ENCODE measurements at places on chromosomes 16 and 17.

- DNase-seq = no peak
Observed at GRCh38 chr16:4101421-4102219, 14.6 kb downstream of the ADCY9 start.

- no peak for DNase-seq
Observed at GRCh38 chr16:84879569-84880487, 60.0 kb downstream of the CRISPLD2 start.

DNA sequence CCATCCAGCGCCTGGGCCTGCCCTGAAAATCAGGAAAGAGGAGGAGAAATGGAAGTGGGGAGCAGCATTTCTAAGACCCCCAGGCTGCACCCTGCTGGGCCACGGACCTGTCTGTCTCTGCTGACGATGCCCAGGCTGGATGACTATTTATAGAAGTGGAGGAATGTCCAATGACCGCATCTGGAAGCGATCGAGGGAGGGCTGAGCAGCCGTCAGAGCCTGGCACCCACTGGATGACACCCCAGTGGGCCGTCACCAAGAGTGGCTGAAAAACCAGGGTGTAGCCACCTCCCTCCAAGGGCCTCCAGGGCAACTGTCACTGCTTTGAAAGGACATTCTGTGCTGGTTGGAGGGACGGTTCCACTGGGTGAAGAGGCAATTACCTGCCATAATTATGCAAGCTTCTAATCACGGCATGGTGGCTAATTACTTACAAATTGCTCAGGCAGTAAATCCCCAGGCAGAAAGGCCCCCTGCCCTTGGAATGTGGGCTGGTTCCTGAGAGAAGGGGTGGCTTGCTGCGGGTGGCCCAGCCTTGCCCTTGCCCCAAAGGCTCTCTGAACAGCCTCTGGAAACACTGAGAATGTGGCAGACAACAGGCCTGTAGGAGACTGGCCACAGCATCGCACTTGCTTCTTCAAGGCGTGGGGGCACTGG is 332.1 kb downstream of the C16orf95 start:
- no peak for DNase-seq

- DNase-seq = no peak
Observed at GRCh38 chr17:46175891-46176290, 17.3 kb downstream of the KANSL1 start.

DNA sequence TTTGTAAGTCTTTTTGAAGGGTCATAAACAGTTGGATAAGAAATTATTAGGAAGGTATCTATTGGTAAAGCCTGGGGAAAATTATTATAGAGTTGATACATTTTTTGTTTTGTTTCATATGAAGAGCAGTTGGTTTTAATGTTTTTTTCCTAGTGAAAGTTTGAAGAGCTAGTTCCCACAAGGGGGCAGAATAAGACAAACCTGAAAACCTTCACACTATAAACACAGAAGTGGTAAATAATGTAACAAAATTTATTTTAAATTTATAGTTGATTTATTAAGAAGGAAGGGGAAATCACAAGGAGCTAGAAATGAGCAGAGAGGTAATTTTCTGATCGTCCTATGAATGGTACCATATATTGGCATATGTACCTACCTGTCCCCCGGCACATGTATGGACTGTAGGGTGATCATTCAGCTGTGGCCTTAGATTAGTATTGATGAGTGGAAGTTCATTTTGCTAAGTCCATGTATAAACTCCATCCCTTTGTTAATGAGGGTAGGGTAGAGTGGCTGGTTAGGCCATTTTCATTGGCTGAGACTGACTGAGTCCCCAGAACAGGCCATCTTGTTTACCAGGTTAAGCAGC is 116.3 kb downstream of the TANC2 start:
- DNase-seq = peak; percentile 16

DNA sequence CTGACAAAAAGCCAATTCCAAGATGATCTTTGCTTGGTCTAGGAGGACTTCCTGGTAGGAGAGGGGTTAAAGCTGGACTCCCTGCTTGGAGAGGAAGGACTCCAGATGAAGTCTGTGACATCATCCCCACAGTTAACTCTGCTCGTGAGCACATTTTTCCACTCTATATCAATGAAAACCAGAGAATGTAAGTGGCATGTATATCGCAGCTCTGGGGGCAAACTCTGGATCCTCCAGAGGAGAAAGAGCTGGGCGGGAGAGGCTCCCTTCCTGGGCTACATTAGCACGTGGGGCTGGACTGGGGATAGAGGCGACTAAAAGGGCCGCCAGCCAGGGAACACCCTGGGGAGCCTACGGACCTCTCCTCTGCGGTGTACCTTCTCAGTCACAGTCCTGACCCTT is 34.1 kb downstream of the HIC1 start:
- DNase-seq = no peak

- no peak for DNase-seq
Observed at GRCh38 chr17:49162866-49163265, 30.3 kb downstream of the B4GALNT2 start.

DNA sequence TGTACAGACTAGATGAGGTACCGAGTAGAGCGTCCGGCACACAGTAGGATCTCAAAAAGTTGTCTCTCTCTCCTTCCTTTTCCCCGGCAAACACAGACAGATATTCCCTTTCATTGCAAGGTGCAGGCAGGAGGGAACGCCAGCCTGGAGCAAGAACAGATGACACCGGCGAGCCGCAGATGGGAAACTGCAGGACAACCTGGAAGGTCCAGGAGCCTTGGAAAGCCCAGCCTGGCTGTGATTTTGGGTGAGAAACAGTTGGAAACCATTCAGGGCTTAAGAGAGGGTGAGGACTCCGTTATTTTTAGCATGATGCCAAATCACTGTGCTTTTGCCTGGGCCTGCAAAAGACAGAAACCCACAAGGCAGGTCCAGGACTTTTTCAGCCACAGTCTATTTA is 7.3 kb downstream of the CDH11 start:
- no peak for DNase-seq

- peak; percentile 22 for DNase-seq
Observed at GRCh38 chr17:73480740-73481139, 163.5 kb downstream of the SDK2 start.

DNA sequence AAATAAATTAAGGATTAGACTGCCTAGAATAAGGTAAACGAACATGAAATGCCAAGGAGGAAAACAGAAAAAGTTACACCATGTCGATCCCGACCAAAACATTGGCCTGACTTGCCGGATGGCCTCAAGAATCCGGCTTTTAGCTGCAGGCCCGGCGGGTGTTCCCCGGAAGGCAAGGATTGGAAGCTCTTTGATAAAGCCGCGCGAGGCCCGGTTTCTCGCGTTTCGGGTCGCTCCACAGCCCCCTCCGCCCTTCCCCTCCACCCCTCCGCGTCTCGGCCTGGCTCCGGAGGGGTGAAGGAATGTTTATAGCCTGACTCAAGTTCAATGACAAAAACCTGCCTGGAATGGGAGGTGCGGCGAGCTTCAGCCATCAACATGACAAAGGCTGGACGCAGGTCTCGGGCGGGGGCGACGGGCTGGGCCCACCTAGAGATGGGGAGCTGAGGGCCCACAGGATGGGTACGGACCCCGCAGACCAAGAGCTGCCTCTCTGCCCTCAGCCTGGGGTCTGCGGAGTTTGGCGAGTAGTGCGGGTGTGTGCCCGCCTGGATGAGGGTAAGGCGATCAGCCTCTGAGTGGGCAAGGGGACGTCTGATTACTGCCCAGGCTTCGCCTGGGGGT is 2.6 kb downstream of the PRAC1 start:
- DNase-seq = no peak

DNA sequence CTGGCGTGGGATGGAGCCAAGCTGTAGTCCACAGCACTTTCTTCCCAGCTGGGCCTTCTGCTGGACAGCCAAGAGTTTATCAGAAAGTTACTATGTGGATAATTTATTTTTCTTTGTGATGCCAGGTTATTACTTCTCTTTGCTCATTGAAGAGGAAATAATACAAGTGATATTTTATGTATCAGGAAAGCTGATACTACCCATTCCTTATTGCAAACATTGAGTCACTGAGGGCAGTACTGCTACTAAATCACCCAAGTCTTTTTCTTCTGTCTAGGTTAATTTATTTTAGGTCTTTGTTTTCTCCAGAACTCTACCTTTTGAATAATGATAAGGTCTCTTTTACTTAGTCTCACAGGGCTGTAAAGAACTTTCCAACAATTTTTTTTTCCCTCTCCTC is 8.3 kb downstream of the NUP93 start:
- DNase-seq = no peak

GRCh38 chr17:2151358-2152033 is 96.6 kb downstream of the HIC1 start:
- DNase-seq = no peak

DNA sequence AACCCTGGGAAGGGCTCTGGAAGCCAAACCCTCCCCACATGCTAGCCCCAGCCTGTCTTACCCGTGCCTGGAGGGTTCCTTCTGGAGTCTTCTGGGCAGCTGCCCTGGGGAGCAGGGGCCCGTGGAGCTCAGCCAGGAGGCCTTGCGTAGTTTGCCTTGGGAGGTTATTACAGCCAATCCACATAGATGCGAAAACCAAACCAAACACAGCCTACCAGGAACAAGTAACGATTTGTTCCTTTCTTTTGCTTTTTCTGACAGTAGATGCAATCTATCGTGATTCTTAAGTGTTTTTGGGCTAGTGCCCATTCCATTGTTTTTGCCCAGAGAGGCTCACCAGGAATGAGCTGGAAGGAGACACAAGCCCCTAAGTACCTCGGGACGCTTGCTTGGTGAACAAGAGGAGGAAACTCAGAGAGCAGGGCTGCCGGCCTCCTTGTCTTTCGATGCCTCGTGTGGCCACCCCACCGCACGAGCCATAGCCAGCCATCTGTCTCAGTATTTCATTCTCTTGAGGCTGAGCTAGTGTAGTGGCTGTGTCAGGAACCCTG is 102.7 kb upstream of the NOL11 start:
- DNase-seq = peak; percentile 60

- no peak for DNase-seq
Observed at GRCh38 chr16:19236561-19237209, 48.8 kb upstream of the CLEC19A start.

GRCh38 chr17:73513426-73513825 is 130.8 kb downstream of the SDK2 start:
- no peak for DNase-seq

GRCh38 chr16:53224951-53225533 is 170.3 kb downstream of the CHD9 start:
- DNase-seq = no peak

DNA sequence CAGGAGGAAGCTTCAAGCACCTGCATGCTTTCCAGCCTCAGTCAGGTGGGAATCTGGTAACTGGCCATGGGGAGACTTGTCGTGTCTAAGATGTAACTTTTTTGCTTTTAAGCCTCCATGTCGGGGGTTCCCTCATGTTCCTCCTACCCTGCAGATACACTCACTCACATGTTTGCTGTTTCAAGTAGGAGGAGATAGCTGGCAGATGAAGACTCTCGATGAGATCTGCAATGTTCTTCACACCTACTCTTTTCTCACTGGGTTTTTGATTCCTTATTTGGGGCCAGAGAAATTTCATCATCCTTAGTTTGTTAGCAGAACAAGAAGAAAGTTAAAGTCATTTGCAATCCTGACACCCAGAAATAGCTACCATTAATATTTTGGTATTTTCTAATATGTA is 24.7 kb downstream of the UTP4 start:
- DNase-seq = no peak

- no peak for DNase-seq
Observed at GRCh38 chr16:30416624-30417528, 9.5 kb downstream of the ZNF771 start.

DNA sequence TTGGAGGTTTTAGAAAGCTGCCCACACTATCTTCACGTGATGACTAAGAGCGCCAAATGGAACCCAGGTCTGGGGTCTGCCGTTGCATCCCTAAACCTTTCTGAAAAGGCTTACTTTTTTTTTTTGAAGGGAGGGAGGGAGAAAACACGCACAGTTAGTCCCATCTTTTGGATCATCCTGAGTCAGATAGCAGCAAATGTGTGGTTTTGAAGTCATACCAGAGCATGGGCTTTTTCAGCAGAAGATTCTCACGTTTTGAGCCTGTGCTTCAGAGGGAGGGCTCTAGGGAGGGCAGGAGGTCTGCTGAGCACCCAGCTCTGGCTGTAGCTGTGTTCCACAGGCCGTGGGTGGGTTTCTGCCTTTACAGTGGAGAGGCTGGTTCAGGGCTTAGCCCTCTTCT is 194.7 kb downstream of the SNX29 start:
- no peak for DNase-seq

DNA sequence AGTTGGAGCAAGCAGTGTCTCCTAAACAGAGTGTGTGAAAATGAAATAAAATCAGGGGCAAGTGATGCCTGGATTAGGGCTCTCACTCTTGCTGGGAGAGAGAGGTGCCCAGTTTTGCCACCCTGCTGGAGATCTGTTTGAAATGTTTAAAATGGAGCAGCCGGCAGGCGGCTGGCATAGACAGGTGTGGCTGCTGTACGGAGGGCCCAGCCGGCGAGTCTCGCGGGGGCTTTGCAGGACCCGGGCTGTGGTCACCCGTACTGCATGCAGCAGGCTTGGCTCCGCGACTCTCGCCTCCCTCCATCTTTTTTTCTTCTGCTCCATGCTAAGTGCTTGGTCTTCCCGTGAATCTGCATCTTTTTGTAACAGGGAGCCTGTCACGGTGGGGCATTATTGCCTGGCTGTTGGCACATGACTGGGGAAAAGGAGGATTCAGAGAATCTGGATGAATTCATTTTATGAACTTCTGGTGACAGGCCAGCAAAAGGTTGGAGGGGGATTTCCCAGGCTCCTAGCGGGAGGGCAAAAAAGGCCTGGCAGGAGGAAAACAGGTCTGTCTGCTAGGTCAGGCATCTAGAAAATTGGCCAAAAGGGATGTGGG is 1.8 kb downstream of the ZNRF1 start:
- DNase-seq = no peak

DNA sequence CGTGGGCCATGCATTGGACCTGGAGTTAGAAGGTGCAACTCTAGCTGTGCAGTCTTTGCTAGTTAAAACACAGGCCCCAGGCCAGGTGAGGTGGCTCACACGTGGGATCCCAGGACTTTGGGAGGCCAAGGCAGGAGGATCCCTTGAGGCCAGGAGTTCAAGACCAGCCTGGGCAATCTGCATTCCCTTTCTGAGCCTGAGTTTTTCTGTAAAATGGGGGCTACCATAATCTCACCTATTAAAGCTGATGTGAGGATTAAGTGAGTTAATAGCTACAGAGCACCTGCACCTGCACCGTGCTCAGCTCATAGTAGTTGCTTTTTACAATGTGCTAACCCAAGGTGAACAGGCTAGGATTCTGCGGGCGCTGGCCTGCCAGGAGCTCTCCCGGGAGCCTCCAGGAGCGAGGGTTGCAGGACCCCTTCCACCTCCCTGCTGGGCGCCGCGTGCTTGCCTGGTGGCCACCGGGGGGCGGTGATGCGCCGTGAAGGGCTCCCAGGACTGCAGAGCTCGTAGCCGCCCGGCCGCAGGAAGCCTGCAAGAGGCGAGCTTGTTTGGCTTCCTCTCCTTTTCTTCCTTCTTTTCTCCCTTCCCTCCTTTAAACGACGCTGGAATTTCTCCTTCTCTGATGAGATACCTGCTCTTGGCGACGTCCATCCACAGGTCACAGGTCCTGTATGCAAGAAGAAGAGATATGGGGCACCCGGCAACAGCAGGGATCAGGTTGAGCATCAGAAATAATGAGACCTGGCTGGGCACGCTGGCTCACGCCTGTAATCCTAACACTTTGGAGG is 51.3 kb downstream of the ZFP90 start:
- DNase-seq = no peak

GRCh38 chr16:27465483-27465879 is 63.5 kb downstream of the IL21R start:
- DNase-seq = no peak

GRCh38 chr17:75571885-75572215 is 15.8 kb upstream of the MYO15B start:
- no peak for DNase-seq

Measured in NCI-H1694 treated with DMSO at 0.1 percent for 48 hours (cell line).